HL-60 (cell line): ENCODE measurements at places on chromosomes 6 and 20.

GRCh38 chr6:3214898-3215297 lies 12.6 kb downstream of the TUBB2B start:
- DNase-seq, result no peak

DNA sequence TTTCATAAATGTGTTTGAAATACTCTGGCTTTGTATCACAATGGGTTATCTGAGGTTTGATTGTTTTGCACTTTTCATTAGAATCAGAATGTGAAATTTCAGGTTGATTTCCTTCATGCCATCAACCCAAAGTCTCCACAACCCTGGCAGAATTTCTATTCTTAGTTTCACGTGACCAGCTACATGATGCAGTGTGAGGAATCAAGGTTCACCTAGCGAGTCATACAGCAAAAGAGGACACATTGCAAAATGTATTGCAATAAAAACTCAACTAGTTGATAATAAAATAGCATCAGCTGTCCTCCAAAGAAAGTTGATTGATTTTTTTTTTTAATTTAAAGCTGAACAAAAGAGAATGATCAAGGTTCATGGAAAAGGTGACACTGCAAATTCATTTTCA lies 2.2 kb downstream of the HAO1 start:
- DNase-seq, result no peak

DNA sequence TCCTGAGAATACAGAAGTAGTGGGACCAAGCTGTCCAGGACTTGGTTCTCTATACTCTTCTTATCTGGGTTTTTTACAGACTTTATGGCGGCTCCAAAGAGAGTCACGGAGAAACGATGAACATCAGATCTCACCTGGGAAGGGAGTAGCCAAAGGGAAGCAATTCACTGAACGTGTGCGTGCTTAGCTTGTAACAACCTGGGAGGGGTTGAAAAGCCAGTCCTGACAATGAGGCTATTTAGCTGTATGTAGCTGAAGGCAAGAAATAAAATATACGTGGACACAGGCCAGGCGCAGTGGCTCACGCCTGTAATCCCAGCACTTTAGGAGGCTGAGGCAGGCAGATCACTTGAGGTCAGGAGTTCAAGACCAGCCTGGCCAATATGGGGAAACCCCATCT lies 18.2 kb upstream of the RBL1 start:
- no peak for DNase-seq

DNA sequence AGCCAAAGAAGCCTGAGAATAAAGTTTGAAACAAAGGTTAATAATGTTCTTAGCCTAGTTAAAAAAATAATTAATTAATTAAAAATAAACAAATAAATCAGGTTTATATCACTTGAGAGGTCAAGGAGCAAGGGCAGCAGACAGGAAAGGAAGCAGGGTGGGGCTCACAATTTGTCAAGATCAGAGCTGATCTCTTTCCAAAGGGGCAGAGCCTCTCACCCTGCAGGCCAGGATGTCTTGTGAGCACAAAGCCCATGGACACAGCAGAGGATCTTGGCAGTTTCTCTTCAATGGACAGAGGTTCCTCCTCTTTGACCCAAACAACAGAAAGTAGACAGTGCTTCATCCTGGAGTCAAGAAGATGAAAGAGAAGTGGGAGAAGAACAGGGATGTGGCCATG lies 14.9 kb downstream of the ULBP1 start:
- DNase-seq, result no peak

GRCh38 chr20:46233701-46234100 lies 74.6 kb downstream of the CDH22 start:
- no peak for DNase-seq

- no peak for DNase-seq
These were observed 24.5 kb downstream of the ARFGEF2 start for GRCh38 chr20:48945840-48946514.
